ENCODE measurements at places on chromosomes 3 and 15.

- no peak for DNase-seq
These were observed 355.7 kb downstream of the SOX2 start for GRCh38 chr3:182067423-182067822.

GRCh38 chr3:108030960-108031359 lies 59.9 kb downstream of the CD47 start:
- DNase-seq: no peak

- DNase-seq: no peak
These were observed 30.1 kb downstream of the BOC start for GRCh38 chr3:113241292-113242095.

DNA sequence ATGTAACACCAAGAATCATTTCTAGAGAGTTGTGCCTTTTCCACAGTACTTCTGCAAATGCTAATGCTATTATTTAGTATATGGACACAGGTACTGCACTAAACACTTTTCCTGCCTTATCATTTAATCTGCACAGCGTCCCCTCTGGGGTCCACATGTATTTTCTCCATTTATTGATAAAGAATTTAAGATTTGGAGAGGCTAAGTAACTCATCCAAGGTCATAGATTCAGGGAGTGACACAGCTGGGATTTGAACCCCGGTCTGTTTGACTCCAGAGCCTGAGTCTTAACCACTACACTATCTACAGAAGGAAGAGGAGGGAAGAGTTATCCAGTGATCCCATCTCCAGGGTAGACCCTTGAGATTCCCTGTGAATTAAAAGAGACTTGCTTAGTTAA lies 24.9 kb upstream of the TPRG1 start:
- no peak for DNase-seq

DNA sequence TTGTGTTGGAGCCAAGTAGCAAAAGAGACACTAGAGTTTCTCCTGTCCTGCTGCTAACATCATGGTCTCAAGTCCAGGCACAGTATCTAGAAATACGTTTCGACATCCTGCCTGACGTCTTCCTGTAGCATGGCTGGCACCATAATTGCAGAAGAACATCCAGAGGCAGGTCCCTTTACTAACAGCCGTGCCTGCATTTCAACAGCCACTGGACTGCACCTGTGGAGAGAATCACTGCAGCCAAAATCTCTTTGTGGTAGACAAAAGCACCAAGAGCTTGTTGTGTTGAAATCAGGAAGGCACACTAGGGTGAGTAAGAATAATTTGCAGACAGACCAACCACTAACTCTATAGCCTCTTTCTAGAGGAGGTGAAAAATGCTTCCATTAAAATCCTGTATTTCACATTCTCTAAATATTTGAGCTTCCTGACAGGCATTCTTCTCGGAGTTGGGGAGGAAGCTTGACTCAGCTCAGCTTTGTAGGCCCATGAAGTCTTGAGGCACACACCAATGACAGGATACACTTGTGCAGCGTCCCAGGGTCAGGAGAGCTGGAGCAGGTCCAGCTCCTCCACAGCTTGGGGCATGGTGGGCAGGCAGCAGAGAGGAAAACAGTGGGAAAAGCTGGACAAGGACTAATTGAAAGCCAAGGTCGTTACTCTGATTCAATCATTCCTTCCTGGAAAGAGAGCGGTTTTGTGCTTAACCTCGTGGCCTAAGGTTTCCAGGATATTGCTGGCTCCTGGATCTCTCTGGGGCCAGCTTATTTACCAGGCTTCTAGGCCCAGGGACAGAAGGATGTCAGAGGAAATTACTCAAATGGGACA lies 244.9 kb downstream of the FAM43A start:
- DNase-seq: no peak

DNA sequence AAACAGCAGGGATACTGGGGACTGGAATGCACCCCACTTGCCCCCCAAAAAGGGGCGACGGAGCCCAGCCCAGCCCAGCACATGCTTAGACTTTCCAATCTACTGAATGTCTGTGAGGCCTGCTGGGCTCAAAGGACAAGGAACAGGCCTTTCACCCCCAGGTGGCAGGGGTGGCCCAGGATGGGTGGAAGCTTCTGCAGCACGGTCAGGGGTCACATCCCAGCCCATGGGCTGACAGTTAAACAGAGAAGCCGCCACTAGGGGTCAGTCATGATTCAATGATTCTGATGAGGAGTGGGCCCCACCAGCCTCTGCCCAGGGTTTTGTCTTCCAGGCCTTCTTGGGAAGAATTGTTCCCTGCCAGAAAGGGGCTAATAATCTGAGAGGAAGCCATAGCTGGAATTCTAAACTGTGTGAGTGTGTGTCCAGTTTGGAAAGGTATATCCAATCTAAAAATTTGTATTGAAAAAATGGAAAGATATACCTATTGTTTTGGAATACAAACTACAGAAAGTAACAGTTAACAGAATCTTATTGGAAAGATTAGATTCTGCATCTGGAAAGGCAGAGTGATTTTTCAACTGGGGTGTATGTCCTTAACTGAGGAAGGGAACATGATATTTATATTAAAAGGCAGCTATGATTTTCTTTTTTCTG lies 2.2 kb downstream of the CHRNB4 start:
- DNase-seq: peak; percentile 85

All from D341Med (cell line).